ENCODE measurements at places on chromosomes 5 and 9. TPM values are rescaled to one million over a fixed set of nuclear protein-coding genes. Genes with fewer than 3 reads are reported as not detected.
A peak's percentile ranks its signal among the peaks of the same experiment; 100 is the strongest.

PDE6A gene
- 0.07 TPM for total RNA-seq

FAM221B gene
- total RNA-seq, result not detected

IL13 gene
- total RNA-seq, result not detected

BTNL8 gene
- total RNA-seq, result not detected

SIT1 gene
- total RNA-seq, result 0.21 TPM

ENC1 gene
- total RNA-seq, result 75.0 TPM

NCBP1 gene
- total RNA-seq, result 3.5 TPM

PCDHA3 gene
- 1.6 TPM for total RNA-seq

LHX3 gene
- not detected for total RNA-seq

SV2C gene
- total RNA-seq, result not detected

SPOCK1 gene
- total RNA-seq, result 53.2 TPM

PCDHGC3 gene
- 25.9 TPM for total RNA-seq

DNA sequence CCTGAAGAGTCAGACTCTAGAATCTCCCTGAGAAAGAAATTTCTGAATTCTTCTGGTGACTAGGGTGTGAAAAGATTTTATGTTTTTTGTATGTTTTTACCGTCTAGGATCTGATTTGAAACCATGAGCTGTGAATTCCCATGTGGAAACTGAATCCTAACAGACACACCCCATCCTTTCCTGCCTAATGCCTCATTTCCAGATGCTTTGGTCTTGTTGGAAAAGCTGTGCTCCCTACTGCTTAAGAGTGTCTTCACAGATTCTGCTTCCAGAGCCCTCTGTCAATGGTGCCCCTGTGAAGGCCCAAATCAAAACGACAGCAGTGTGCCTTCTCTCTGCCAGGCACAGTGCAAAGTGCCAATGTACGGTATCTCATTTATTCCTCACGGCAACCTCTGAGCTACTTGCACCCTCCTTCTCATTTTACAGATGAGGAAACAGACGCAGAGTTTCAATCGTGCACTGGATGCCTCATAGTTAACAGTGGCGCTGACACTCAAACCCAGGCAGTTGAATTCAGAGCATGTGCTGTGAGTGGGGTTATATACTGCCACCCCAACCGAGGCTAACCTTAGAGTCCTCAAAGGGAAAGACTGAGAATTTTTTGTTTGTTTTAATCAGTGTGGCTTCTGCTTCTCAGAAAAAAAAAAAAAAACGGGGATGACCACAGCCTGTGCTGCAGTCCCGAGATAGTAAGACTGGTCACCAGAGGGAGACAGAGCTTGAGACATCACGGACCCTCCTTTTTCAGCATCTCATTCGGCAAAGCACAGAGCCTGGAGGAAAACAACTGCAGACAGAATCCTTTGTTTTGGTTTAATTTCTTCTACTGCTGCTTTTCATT lies 188.4 kb downstream of the SNCAIP start:
- DNase-seq, result peak; percentile 35

DNA sequence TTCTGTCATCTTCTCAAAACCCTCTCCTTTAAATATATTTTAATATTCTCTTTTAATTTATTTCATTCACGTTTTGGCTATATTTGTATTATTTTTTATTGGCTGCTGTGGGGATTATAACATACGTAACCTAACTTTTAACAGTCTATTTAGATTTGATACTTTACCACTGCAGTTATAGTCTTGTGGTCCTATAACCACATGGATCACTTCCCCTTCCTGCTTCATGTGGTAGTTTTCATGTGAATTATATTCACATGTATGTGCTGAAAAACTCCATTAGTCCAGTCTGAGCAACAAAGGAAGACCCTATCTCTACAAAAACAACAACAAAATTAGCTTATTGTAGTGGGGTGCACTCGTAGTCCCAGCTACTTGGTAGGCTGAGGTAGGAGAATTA lies 34.3 kb downstream of the CENPP start:
- no peak for DNase-seq

- DNase-seq, result peak; percentile 50
Observed at GRCh38 chr9:14251154-14252071, 62.5 kb downstream of the NFIB start.

DNA sequence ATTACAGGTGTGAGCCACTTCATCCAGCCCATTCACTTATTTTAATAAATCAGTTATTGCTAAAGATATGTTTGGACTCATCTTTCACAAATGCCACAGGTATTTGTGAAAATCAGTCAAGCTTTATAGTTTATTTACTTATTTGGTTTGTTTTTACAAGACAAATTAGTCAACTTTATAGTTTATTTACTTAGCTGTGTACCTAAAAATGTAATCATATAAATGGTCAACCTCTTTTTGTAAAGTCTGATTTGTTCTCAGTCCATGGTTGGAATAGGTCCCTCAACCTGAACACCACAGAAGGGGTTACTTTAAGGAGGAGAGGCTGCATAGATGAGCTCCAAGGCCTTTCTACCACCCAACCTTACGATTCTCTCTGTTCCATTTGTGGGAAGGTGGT lies 80.2 kb downstream of the GNAQ start:
- DNase-seq, result no peak

DNA sequence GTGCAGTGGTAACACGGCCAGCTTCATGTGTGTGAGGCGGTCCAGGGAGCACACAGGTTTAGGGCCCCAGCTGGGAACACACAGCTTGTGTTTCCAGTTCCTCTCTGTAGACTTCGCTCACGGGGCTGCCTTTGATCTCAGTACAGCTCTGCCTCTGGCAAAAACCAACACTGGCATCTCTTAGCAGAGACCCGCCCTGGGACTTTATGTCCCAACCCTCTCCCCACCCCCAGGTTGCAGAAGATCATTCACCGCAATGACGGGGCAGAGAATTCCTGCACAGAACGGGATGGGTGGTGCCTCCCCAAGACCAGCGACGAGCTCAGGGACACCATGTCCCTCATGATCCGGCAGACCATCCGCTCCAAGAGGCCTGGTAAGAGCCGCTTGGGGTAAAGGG lies 5.2 kb upstream of the CEL start:
- no peak for DNase-seq

- peak; percentile 64 for DNase-seq
Observed at GRCh38 chr9:93096131-93096802, at the start of gene CARD19. TSS of gene CARD19 (plus strand) at chr9:93096217. CDS start at chr9:93096346, 129 bp downstream.

GRCh38 chr9:109811876-109812275 lies 31.9 kb downstream of the PALM2AKAP2 start:
- no peak for DNase-seq

GRCh38 chr9:137454597-137455358 lies 4.4 kb downstream of the NSMF start:
- DNase-seq, result peak; percentile 28

DNA sequence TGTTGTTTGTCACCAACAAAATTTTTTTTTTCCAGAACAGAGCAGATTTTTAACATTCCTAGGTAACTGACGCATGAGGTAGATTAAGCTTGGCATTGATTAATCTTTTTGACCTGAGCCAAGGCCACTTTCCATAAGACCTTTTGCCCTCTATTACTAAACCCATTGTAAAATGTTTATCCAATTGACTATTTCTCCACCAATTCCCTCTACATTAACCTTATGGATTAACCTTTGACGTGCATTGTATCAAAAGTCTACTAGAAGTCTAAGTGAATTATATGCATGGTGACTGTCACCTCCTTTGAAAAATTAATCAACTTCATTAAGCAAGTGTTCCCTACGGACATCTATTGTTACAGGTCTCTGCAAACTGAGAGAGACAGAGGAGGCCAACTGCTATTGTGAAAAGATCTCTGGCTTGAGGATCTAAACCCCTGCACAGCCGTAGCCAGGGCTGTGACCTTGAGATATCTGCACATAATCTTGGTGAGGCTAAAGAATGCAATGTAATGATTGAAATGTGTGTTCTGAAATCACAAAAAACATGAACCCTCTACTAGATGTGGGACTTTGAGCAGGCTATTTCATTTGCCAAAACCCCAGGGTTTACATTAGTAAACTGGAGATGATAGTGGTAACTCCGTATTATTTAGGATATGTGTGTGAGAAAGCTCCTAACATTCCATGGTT lies 632.2 kb downstream of the TLR4 start:
- DNase-seq, result no peak

GRCh38 chr9:16058131-16058549 lies 505.3 kb downstream of the CCDC171 start:
- no peak for DNase-seq

- no peak for DNase-seq
Observed at GRCh38 chr9:81239388-81239787, 450.0 kb downstream of the TLE1 start.

DNA sequence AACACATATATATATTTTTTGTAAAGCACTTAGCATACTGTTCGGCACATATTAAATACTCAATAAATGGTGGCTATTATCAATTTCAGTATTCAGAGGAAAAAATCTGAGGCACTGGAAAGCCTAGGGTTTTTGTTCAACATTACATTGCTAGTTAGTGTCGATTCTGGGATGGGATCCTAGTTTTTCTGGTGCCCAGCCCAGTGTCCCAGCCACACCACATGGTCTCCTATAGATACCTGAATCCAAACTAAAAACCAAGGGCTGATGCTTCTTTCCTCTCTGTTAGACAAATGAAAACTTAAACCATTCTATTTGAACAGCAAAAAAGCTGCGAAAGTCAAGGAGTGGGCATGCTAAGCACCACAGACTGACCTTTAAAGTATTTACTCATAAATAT lies 810.7 kb upstream of the DMAC1 start:
- no peak for DNase-seq

DNA sequence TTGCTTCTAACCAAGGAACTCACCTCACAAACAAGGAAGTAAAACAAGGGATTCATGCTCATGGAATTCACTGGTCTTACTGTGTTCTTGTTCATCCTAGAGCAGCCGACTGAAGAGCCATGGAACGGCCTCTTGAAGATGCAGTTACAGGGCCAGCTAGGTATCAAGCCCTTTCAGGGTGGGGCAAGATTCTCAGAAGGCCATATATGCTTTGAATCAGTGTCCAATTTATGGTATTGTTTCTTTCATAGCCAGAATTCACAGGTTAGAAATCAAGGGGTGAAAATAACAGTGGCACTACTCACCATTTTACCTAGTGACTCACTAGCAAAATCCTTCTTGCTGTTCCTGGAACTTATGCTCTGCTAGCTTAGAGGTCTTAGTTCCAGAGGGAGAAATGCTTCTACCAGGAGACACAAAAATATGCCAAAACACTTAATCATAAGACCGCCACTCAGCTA lies 159.5 kb upstream of the CDH10 start:
- no peak for DNase-seq

GRCh38 chr5:146788898-146789297 lies 89.7 kb downstream of the PPP2R2B start:
- no peak for DNase-seq

DNA sequence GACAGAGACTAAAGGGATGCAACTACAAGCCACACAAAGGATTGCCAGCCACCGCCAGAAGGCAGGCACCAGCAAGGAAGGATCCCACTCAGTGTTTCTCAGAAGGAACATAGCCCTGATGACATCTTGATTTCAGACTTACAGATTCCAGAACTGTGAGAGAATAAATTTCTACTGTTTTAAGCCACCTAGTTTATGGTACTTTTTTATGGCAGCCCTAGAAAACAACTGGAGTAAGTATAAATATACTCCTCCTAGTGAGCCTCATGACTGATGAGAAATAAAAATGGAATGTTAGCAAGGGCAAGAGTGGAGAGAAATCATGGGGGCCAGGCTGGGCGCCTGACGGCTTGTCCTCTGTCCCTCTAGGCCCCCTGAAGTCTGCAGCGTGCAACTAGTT lies 307.3 kb downstream of the PIK3R1 start:
- DNase-seq, result peak; percentile 56

GRCh38 chr5:55303238-55303690 lies 4.2 kb downstream of the DHX29 start:
- DNase-seq, result no peak

DNA sequence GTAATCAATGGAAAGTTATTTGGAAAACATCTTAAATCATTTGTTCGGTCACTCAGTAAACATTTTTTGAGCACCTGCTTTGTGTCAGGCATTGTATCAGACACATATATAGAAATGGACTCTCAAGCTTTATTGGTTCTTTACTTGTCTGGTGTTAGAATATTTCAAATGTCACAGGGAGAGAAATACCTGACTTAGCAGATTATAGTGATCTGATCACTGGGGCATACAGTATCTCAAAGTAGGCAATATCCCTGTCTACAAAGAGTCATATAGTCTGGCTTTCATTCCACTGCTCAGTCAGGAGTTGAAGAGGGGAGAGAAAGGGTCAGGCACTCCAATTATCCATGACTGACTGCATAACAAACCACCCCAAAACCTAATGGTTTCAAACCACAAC lies 30.2 kb downstream of the ENTREP1 start:
- DNase-seq, result no peak

DNA sequence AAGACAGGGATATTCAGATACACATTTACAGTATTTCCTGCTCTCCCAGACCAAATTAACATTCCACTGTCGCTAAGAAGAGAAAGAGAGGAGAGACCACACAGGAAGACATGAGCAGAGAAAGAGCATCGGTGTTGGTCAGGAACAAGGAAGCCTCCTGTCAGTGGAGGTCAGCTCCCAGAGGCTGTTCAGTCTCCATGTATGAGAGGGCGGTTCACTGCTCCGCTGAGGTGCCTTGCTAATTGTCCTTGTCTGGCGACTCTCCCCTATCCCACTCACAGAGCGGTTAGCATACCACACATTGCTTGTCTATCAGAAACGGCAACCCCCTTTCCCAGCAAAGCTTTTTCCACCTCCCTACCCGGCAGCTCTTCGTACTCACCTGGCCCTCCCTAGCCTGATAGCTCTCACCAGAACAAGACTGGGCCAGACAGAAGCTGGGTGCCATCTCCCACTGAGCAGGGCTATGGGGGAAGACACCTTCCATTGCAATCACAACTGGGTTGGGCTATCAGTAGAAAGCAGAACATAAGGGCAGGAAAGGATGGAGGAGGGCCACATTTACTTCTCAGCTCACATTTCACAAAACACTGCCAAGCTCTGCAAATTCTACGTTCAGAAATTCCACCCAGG lies 58.6 kb upstream of the LMNB1 start:
- DNase-seq, result no peak

DNA sequence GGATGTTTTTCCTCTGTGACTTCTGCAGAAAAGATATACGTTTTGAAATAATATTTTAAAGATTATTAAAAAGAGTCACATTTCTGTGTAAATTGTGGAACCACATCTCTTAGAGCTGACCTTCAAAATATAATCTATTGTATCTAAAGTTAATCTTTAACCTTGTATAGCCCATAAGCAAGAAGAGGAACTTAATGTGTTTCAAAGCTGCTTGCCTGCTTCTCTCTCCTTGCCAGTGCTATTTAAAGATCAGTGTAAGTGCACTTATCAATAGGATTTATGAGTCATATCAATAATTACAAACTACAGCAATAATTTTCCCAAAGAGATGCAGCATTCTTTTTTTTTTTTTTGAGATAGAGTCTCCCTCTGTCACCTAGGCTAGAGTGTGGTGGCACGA lies 29.4 kb upstream of the GDA start:
- DNase-seq, result no peak
